ENCODE measurements at places on chromosomes 5 and 9.

DNA sequence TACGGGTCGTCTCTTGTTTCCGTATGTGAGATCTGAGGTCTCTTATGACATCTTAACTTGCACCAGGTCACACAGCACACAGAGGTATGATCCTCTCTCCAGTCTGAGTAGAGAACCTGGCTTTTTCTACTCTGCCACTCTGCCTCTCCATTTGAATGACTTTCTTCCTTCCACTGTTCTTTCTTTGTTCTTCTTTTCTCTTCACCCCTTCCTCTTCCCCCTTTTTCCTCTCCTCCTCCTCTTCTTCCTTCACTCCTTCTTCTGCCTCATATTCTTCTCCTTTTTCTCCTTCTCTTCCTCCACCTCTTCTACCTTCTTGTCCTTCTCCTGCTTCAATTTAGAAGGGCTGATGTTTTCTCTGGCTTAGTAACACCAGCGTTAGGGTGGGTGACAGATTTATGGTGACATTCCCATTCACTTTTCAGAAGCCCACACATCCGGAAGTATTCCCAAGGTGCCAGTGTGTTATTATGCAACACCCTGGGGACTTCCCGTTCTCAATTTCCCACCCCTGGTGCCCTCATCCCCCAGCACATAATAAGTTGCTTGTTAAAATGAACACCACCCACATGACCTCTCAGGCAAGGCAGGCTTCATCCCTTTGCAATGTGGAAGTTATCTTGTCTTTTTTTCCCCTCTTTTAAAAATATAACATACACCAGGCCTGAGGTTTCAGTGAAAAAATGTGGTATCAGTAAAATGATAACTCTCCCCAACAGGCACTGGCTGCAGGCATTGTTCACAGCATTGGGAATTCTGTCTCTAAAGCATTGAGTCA lies 122.0 kb downstream of the PAPPA start:
- DNase-seq: no peak

GRCh38 chr5:32388432-32389129 lies 56.0 kb downstream of the ZFR start:
- DNase-seq: no peak

DNA sequence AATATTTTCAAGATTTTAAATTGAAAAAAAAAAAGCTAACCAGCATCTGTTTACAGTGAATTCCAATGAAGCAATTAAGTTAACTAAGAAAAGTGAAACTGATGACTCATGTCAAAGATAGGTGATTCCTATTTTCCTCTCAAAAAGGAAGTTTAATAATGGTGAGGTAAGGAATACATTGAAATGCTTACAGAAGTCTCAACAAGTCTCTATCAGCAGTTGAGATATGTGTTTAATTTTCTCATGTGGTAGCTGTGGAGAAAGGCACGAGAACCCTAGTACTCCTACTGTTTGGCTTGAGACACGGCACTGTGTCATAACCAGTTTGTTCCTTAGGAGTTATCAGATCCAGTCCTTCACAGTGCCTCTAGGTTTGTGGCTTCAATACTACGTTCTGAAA lies 114.5 kb downstream of the SLC25A46 start:
- DNase-seq: no peak

DNA sequence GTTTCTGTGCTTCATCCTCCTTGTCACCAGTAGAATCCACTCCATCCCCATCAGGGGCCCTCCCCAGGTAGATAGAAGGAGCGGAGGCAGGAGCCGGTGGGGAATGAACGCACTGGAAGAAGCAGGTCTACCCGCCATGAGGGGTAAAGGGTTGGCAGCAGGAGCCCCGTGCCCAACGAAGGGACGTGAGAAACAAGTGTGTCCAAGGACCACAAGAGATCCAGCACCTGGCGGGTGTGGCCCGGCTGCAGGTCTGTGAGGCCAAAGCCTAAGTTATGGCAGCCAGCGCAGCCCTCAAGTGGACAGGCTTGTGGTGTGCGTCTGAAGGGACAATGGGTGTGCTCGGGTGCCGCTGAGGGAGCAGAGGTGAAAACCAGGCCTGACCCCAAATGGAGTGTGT lies 94.3 kb downstream of the IRX2 start:
- DNase-seq: no peak

DNA sequence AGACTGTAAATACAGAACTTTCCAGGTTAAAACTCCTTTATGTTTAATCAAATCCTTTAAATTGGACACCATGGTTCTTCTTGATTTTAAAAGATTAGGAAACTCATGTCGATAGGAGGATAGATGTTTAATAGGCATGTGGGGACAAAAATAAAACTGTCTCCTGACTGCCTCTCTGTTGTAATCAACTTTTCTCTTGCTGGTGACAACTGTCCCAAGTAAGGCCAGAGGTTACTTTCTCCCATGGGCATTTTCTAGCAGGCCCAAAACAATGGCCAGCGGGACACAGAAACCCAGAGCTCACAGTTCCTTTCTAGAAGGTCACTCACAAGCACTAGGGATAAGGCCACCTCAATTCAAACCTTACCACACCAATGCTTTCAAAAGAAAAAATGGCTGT lies 14.5 kb downstream of the SLC36A2 start:
- no peak for DNase-seq

GRCh38 chr5:144882739-144883283 lies 712.1 kb downstream of the KCTD16 start:
- no peak for DNase-seq

DNA sequence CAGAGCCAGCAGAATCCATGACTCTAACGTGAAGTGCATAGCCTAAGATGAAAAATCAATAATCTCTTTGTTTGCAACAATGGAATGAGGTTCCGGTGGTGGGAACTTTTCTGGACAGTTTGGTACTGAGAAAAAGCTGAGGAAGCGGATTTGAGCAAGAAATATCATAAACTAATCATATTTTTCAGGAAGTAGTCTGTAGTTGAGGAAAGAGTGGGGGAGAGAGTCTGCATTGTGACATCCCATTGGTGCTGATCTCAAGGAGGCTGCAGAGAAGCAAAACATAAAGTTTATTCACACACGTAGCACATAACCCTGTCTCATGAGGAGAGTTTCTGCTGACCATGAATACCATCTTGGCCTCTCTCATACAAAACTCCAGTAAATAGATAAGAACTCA lies 15.8 kb upstream of the FCHO2 start:
- DNase-seq: no peak

GRCh38 chr5:150211156-150212030 lies 21.5 kb downstream of the SLC6A7 start:
- DNase-seq: no peak

DNA sequence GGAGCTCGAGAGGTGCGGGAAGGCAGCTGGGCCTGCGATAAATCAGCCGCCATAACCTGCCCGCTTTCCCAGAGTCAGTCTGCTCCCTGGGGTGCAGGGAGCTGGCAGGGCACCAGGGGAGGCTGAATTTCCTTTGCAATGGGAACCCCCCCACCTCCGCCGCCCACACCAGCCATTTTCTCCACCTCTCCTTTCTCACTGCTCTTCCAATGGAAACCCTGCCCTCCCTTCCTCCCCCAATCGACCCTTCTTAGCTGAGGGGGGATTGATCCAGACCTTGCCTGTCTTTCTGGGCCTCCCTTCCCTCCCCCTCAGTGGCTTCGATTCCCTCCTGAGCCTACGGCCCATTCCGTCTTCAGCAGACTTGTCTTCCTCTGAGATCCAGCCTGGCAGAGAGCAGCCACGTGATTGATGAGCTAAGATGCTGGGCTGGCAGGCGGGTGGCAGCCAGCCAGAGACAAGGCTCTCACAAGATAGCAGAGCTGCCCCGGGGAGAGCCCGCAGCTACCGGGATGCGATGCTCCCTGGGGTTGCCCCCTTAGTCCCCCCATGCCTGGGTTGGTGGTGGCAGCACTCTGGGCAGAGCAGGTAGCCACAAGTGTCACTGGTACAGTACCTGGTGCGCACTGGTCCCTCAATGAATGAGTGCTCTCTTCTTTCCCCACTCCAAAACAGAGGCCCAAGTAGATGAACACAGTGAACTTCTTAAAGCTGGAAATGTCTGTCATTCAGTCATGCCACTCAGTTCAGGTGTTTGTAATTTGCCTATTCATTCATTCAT lies 53.7 kb upstream of the FABP6 start:
- DNase-seq: no peak

DNA sequence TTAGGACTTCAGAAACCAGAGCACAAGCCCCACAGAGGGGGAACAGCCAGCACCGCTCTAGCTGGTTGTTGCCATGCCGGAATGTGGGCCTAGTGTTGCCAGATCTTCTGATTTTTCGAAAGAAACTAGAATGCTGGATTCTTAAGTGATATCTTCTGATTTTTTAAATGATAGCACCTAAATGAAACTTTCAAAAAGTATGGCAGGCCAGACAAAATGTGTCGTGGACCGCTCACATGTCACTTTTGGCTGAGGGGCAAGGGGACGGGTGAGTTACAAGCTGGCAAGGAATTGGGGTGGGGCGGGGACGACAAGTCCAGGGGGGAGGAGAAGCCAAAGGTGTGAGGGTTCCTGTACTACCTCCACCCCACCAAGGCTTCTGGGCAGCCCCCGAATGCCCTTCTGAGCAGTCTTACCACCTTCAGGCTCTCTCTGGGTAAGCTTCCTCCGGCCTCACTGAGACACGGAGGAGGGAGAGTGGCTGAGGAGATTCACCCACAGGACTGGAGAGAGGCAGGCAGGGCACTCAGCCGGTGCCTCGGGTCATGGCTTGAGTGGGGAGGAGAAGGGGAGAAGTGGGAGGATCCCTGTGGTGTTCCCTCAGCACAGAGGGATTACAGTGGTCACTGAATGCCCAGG lies 10.3 kb downstream of the B4GALT7 start:
- no peak for DNase-seq

GRCh38 chr5:120872297-120872696 lies 408.2 kb downstream of the PRR16 start:
- no peak for DNase-seq

GRCh38 chr5:65418661-65419060 lies 63.1 kb downstream of the ADAMTS6 start:
- DNase-seq: no peak

DNA sequence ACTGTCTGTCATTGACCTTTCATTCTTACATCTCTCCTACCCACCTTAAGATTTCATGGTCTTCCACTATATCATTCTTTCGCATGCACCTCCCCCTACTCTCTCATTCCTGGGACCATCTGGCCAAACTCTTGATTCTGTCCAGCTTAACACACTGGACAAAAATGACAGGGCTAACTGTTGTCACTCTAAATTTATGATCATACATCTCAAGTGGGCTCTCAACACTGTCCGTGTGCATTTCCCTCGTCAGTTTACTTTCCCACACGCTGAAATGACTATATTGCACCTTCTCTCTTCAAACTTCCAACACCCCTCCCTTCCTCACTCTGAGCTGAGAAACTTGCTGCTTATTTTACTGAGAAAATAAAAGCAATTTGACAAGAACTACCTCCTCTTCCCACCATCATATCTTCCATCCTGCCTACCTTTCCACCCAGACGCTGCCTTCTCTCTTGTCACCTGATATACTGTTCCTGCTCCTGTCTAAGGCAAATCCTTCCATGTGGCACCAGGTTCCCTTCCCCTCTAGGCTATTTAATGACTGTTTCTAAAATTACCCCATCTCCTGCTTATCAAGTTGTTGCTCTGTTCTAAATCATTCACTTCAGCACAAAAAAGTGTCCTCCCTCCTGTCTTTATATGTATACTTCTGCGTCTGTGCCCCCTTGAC lies 8.1 kb upstream of the KLF9 start:
- DNase-seq: no peak
